ENCODE measurements at places on chromosomes 3 and 15.
A peak's percentile ranks its signal among the peaks of the same experiment; 100 is the strongest.

DNA sequence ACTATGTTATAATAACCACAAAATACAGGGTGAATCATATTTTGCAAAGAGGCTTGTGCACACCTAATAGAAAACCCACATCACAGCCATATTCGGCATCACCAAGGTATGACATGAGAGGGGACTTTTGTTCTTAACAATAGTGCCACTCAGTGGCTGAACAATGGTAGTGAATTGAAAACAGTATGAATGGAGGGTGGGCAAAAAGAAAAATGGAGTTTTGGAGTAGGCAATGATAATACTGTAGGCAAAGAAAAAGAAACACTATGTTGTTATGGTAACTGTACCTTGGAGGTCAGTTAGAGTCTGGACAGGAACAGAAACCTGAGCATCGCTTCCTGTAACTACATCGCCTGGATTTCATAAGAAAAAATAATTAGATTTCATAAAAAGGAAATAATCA lies 348.6 kb downstream of the PLCL2 start:
- peak; percentile 4 for DNase-seq

DNA sequence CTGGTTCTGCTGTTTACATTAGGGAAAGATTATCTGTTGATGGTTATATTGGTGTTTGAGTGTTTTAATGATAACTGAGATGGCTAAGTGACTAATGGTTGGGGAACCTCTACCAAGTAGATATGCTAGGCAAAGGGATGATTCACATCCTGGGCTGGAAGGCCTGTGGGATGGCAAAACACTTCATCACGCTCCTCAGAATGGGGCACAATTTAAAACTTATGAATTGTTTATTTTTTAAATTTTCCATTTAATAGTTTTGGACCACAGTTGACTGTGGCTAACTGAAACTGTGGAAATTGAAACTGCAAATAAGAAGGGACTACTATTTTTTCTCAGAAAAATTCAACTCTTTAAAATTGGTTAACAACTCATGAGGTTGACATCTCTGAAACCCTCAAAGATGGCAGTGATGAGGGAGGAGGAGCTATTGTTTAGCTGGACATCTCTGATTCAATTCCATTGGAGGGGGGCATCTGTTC lies 100.5 kb upstream of the ZBED2 start:
- no peak for DNase-seq

- DNase-seq, result no peak
These were observed 174.2 kb downstream of the NR1D2 start for GRCh38 chr3:24119321-24119751.

- DNase-seq, result no peak
These were observed 252.9 kb upstream of the SOX2 start for GRCh38 chr3:181458857-181459256.

DNA sequence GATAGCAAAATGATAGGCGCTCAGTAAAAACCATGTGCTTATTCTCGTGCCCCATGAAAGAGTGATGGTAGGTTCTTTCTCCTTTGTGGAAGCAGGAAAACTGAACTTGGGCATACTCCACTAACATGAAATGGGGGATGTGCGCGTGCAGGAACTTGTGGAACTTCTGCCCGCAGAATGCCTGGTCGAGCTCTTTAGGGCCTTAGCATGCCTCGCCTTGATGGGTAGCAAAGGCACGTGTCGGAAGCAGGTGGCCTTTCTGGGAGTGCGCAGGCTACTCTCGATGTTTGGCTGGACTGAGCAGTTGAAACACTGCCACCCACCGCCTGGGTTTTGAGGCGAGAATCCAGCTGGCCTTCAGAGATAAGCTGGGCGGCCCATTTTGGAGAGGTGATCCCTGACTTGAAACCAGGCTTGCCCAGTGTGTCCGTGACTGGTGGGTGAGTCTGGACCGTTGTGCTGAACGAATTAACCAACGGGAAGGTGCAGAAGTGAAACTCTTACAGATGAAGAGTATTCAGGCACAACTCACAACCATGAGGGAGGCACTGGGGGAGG lies 842 bp downstream of the PCCB start:
- DNase-seq, result peak; percentile 2

GRCh38 chr3:66253790-66254620 lies 33.2 kb downstream of the SLC25A26 start:
- DNase-seq, result no peak

GRCh38 chr3:65897766-65898165 lies 141.0 kb downstream of the MAGI1 start:
- no peak for DNase-seq

DNA sequence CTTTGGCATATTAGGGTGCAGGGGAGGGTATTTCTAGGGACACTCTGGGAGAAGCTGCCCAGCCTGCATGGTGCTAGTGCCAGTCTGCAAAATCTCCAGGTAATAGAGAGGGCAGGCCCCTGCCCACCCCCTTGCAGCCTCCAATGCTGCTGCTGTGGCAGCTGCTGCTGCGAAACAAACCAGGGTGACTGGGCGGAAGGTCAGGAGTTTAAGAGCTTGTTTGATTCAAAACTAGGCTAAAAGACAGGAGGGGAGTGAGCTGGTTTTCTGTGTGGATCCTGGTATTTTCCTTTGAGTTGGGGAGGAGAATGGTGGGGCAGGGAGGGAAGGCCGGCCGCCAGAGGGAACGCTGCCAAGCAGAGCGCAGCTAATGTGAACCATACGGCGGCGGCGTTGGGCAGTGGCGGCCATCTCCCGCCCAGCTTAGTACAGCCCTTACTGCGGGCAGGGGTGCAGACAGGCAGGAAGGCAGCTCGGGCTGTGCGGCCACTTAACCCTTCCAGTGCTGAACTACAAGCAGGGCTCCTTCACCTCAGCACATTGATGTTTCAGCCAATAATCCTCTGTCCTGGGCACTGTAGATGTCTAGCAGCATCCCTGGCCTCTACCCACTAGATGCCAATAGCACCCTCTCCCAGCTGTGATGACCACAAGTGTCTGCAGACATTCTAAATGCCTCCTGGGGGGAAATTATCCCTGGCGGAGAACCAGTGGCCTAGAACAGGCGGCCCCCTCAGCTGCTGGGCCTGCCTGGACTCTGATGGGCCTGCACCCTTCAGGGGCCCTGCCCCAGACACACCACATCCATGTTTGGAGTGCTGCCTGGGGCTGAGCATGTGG lies 125.7 kb downstream of the EEFSEC start:
- no peak for DNase-seq

DNA sequence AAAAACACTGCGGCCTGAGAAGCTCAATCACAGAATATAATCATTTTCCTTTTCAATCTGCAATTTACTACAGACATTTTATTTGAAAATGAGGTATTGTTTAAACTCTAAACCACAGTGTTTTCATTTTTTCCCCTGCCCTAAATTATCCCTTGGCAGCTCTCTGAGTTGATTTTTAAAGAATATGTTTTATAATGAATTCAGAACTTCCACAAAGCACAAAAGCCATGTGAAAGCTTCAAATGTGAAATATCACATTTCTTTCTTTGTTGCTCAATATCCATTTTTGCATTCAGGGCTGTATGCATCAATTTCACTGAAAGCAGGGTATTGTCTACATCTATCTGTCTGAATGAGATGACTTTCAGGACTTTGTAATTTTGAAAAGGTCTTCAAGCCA lies 813.6 kb upstream of the ALCAM start:
- DNase-seq, result no peak

DNA sequence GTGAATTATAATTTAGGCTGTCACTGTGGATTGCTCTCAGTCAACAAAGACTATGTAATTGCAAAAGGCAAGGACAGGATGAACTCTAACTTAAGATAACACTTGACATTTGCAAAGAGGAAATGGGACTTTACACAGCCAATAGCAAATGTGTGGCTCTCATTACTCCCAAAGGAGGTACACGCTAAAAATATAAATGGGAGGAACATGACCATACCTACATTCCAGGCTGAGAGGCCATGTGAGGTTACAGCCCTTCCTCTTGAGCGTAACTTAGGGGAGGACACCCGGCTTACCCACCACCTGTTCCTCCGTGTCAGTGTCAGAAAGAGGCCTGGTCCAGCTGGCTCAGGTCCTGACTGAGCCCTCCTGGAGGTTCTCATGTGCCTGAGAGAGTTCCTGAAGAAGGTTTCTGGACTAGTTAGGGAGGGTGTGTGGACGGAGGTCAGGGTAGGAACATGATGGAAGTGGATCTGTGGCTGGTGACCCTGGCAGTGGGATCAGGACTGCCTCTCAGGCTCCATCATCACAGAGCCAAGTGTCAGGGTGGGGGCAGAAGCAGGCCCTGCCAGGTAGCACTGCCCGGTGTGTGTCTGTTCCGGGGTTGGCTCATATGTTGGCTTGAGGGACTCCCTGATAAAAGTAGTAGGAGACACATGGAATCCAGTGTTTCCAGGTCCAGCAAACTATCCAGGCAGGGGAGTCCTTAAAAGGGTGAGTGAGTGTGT lies 7.9 kb downstream of the POPDC2 start:
- DNase-seq, result no peak

DNA sequence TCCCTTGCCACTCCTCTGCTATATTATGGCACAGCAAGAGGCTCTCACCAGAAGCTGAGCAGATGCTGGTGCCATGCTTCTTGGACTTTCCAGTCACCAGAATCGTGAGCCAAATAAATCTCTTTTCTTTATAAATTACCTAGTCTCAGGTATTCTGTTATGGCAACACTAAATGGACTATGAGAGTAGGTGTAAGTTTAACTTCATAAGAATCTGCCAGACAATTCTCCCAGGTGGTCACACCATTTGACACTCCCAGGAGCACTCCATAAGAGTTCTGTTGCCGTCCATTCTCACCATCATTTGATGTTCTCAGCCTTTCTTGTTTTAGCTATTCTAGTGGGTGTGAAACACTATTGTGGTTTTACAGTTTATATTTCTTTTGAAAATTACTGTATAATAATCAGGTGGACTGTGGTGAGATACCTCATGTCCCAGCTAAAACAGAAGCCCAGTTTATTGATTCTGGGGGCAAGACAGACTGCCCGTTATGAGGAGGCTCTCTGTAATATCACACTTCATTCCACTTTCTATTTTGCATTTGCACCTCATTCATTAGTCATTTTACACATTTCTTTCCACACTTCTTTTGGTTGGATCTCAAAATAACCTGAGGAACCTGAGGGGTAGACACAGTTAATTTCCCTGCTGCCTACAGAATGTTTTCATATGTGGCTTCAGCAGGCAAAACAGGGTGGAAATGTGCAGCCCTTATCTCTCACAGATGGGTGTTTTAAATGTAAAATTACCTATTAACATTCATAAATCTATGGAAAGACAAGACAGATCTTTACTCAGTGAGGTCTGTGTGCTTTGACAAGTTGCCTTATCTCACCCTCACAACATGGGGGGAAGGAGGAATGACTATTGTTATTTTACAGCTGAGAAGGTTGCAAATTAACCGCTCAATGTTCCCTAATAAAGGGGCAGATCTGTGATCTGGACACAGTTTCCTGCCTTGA lies 42.1 kb downstream of the CDCP1 start:
- DNase-seq, result no peak

DNA sequence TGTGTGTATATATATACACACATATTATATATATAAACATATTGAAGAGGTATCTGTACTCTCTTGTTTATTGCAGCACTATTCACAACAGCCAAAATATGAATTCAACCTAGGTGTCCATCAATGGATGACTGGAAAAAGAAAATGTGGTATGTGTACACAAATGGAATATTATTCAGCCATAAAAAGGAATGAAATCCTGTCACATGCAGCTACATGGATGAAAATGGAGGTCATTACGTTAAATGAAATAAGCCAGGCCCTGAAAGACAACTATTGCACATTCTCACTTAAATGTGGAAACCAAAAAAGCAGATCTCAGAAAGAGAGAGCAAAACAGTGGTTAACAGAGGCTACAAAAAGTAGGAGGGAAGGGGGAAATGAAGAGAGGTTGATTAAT lies 49.5 kb downstream of the CEP70 start:
- DNase-seq, result no peak

DNA sequence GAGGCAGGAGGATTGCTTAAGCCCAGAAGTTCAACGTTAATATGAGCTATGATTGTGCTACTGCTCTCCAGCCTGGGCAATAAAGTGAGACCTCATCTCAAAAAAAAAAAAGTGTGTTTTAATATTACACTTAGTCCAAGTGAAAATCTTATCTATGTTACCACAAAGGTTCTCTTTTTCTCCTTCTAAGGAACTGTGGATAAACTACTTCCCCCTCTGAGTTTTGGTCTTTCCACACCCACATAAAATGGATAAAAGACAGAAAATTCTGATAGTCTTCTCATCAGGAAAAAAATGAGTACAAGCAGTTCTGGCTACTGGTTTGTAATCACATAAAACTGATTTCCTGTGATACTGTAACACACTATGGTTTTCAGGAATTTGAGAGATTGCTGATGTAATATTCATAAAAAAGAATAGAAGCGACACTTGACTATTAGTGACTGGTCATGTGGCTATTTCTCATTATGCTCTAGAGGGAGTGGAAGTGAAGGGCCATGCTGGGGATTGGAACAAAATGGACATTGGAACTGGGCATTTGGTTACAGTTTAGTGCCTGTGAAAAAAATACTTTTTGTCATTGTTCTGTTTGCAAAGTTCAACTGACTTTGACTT lies 68.2 kb downstream of the RYR3 start:
- DNase-seq, result no peak

- DNase-seq, result no peak
These were observed 21.7 kb upstream of the ARID3B start for GRCh38 chr15:74519311-74519710.

- no peak for DNase-seq
These were observed 21.5 kb upstream of the GLCE start for GRCh38 chr15:69138963-69139362.

GRCh38 chr3:105639131-105639530 lies 229.7 kb downstream of the CBLB start:
- DNase-seq, result no peak

GRCh38 chr15:95290176-95290974 lies 1040.1 kb upstream of the NR2F2 start:
- DNase-seq, result no peak

DNA sequence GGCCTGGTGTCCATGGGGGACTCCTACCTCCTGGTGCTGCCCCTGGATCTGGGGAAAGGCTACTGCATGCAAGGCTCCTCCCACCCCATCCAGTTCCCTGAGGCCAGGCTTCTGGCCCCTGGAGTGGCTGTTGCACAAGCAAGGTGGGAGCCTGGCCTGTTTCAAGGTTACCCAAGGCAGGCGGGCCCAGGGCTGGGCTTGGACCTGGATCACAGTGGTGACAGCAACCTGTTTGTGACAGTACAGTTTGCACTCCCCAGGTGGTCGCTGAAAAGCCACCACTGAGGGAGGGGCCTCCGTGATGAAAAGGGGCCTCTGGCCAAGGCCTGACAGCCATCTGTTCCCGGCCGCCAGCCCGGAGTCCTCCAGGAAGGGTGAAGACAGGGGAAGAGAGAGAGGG lies 14.4 kb upstream of the KY start:
- no peak for DNase-seq

DNA sequence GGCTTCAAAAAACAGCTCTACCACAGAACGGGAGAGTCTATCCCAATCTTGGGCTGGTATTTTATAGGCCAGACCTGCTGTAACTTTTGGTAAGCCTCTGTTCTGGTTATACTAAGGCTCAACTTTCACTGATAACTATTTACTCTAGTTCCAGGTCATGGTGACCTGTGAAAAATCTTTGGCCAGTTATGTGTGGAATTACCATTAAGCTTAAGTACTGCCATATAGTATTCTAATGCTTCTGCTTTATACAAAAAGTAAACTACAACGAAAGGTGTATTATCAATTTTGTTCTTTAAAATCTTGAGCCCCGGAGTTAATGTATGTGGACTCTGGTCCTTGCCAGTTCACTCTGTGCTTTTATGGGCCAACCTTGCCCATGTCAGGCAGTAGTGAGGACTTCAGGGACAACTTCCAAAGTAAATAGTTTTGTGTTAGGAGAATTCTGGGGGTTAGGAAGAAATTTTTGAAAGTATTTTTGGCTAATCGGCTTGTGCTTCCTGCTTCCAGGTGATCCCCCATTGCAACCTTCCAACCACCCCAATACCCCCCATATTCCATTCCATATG lies 6.4 kb downstream of the SIAH2 start:
- no peak for DNase-seq

- no peak for DNase-seq
These were observed 234.9 kb upstream of the SATB1 start for GRCh38 chr3:18660059-18660458.

Data from T-cell (primary cell).